ENCODE measurements at places on chromosomes 13 and 19.

GRCh38 chr13:43985422-43986072 is 105.8 kb downstream of the LACC1 start:
- DNase-seq: no peak

GRCh38 chr19:801030-801860 is 4.0 kb downstream of the PTBP1 start:
- DNase-seq: peak; percentile 20

DNA sequence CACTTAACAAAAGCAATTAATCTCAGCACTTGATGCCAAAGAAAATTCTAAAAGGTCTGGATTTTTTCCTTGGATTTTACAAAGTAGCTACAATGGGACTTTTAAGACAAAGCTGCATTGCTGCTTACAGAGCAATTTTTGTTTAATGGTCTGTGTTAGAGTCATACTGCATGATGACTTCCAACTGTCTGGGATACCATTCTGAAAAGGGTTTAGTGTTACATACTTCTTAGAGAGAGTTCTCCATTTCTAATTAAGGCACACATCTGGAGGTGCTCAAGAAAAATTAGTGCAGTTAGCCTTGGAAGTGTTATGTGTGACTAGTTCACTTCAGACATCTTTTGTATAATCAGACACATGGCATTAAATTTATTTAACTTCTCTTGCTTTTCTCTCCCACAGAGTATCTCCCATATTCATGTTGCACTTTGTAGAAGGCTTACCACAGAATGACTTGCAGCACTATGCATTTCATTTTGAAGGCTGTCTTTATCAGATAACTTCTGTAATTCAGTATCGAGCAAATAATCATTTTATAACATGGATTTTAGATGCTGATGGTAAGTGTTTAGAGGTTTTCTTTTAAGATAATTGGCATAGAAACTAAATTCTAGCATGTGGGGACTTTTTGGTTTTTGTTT is 35.1 kb downstream of the USPL1 start:
- peak; percentile 18 for DNase-seq

DNA sequence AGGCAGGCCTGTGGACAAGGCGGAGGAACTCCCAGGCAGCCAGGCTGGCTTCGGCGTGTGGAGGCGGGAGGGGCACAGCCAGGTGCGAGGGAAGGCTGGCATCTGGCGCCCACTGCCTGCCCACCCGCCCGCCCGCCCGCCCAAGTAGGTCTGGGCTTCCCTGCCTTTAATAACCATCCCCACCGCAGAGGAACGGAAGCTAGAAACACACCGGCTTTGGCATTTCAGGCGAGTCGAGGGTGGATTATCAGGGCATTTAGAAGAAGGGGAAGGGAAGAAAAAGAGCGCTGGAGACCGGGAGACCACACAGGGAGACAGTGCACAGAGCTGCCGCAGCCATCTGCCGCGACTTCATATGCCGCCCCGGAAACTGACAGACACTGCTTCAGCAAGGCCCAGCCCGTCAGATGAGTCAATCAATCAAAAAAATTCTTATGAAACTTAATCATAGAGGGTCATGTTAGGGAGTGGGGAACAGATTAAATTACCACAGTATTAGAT is 199.7 kb downstream of the TSHZ3 start:
- peak; percentile 73 for DNase-seq

GRCh38 chr19:10744253-10744798 is 26.4 kb downstream of the DNM2 start:
- no peak for DNase-seq

- DNase-seq: peak; percentile 51
Observed at GRCh38 chr19:57664269-57665127, 4.2 kb upstream of the ZSCAN4 start.

- no peak for DNase-seq
Observed at GRCh38 chr13:28576067-28576466, 81.1 kb upstream of the FLT1 start.

GRCh38 chr13:110413016-110413675 is 106.1 kb downstream of the COL4A2 start:
- no peak for DNase-seq

Data from fibroblast of skin of right quadriceps (primary cell).